Stimulated activated CD4-positive, alpha-beta T cell treated with anti-CD3 and anti-CD28 coated beads, Interleukin-1b, Interleukin-23, amount 100 ng/mL, for 24 hours (primary cell): ENCODE measurements at places on chromosomes 4 and X.

DNA sequence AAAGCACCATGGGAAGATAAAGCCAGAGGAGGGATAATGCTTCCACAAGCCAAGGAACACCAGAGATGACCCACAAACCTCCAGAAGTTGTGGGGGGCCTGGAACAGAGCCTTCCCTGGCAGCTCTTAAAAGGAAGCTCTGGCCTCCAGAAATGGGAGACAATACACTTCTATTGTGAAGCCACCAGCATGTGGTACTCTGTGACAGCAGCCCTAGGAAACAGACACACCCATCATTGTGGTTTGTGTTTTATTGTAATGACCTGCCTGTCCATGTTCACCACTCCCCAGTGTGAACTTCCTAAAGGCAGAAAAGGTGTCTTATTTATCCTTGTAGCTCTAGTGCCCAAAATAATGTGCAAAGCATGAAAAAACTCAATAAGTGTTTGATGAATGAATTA, 264.1 kb upstream of the GATB start:
- DNase-seq, result no peak

DNA sequence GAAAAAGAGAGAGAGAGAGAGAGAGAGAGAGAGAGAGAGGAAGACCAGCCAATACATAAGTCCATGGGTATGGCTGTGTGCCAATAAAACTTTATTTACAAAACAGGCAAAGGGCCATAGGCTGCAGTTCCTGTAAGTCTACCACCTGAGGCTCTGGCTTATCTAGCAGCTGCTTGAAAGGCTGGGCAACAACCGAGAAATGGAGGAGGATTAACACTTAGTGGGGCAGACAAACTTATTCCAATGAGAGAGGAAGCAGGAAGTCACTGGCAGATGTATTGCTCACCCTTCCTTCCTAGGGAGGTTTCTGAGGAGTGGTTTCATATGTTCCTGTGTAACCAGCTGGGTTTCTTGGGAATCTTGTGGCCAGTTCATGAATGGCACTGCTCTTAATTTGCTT, 4.7 kb upstream of the GPR143 start:
- no peak for DNase-seq

DNA sequence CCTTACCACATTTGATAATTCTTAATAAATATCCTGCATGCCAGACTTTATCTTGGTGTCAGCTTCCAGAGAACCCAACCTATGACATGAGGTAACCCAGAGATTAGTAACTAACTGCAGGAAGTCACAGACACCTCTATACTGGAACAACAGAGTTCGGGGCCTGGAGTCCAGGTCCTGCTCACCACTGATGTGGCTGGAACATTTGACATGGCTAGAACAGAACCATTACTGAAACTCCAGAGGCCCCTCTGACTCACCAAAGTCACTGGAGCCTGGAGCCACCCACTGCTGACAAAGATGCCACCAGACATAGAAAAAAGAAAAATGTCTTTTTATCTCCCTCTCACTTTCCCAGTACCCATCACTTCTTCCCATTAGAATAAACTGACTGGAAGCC, 403.7 kb downstream of the MID1IP1 start:
- no peak for DNase-seq

GRCh38 chr4:27763830-27764525, 903.3 kb downstream of the STIM2 start:
- DNase-seq, result no peak

DNA sequence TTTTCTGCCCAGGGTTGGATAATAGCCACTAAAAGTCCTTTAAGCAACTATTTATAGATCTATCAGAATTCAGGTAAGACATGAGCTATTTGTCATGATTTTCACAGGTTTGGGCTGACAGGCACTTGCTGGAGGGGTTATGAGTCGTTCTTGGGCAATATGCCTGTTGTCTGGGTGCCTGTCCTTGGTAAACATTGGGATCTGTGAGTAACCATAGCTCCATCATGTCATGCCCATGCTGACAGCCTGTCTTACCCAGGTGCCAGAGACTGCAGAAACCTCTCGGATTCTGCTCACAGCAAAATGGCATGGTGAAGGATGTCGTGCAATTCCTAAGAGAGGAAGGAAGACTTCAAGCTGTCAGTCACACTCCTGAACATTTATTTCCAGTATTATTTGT, 116.0 kb upstream of the PUDP start:
- DNase-seq, result no peak

GRCh38 chr4:123972031-123972430, 575.4 kb downstream of the SPRY1 start:
- no peak for DNase-seq

- no peak for DNase-seq
Observed at GRCh38 chr4:138242834-138243156, 646 bp upstream of the SLC7A11 start.

DNA sequence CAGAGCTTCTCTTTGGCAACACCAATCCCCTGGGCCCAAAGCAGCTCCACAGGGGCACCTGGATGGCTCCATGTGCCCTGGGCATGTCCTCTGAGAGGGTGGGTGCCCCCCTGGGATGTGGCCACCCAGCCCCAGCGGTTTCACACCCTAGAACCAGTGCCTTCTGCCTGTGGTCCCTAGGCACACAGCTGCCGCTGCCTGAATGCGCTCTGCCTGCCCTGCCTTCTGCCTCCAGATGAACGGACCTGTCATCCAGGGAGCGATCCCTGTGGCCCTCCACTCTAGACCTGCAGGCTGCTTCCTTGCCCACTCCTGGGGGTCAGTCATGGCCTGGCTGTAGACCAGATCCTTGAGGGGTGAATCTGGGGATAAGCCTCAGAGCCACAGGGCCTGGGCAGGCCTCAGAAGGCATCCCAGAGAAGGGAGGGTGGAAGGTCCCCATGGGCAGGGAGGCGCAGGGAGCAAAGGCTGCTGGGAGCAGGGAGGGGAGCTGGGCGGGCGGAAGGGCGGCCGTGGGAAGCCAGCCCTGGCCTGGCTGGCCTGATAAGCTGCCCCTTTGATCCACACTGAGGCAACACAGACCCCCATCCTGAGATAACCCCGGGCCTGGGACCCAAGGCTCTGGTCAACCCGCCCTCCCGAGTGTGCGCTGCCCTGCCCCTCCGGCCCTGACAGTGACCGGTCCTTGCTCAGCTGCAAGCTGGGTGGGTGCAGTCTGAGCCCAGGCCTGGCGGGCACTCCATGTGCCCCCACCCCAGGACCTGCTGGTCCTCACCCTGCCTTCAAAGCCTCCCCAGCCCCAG, 8.1 kb upstream of the FGFR3 start:
- no peak for DNase-seq

DNA sequence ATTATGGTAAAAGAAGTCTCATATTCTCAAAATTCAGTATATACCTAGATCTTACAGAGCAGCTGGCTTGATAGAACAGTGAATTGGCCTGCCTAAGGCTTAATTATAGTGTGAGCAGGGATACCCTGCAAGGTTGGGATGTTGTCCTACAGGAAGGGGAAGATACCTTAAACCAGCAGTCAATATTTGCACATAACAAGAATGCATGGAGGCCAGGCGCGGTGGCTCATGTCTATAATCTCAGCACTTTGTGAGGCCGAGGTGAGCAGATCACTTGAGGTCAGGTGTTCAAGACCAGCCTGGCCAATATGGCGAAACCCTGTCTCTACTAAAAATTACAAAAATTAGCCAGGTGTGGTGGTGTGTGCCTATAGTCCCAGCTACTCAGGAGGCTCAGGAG, 58.7 kb upstream of the ABCG2 start:
- no peak for DNase-seq

GRCh38 chrX:44915361-44915868, 42.4 kb downstream of the KDM6A start:
- no peak for DNase-seq

- DNase-seq, result no peak
Observed at GRCh38 chrX:136021160-136021559, 35.9 kb downstream of the SLC9A6 start.

DNA sequence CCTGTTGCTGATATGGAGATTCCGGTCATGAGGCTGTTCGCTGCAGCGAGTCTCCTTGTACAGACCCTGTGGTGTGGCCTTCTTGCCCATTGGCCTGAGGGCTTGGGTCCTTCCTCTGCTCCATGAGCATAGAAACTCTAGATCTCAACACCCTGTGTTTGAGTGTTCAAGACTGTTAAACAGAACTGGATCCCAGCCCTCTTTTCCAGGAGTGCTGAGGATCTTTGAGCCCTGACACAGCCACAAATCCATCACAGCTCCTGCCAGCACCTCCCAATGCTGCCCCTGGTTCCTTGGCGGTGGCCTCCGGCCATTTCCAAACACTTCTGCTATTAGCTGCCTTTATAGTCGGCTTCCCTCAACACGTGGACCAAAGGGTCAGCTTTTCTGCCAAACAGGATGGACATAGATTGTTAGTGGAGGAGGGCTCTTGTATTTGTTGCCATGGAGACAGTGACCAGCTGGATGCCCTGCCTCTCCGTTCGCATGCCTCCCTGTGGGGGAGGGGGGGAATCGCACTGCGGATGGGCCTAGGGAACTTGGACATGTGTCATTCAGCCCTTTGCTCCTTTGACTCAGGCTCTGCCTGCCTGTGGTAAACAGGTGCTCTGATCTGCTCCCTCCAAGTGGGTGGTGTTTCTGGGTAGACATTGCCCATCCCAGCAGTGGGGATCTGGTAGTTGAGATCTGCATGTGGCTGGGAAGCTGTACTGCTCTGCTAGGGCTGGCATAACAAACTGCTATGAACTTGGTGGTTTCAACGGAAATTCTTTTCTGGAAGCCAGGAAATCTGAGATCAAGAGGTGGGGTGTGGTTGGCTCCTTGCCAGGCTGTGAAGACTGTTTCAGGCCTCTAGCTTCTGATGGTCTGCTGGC, 6.9 kb upstream of the WDR1 start:
- DNase-seq, result no peak

DNA sequence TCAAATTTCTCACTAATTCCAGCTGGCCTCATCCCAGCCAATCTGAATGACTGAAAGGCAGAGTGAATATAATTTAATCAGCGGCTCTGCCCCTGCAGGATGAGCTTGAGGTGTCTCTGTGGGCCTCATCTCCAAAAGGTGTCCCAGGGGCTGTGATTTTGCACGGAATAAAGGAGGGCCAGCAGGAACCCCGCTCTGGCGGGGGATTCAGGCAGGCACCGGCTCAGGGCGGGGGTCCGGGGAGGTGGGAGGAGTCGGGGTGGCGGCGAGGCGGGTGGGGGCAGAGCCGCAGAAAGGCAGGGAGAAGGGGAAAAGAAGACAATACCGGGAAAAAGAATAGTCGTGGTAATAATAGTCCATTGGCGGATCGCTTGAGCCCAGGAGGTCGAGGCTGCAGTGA, 16.0 kb upstream of the ERCC6L start:
- DNase-seq, result no peak

DNA sequence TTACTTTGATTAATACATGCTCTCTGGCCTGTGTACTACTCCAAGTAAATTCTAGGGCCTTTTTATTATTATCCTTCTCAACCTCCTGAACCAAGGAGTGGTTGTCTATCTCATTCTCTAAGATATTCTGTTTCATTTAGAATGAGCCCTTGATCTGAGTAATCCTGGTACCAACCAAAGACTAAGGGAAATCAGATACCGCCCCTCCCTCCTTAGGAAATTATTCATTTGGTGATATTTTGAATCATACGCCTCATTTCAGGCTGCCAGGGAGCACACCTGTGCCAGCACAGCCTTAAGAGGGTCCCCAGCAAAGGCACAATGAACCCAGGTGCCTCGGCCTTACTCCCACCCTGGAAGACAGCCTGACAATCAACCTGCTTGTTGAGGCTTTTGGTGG, 73.2 kb upstream of the STARD8 start:
- no peak for DNase-seq

GRCh38 chr4:86496094-86497080, 97.7 kb upstream of the PTPN13 start:
- peak; percentile 2 for DNase-seq

DNA sequence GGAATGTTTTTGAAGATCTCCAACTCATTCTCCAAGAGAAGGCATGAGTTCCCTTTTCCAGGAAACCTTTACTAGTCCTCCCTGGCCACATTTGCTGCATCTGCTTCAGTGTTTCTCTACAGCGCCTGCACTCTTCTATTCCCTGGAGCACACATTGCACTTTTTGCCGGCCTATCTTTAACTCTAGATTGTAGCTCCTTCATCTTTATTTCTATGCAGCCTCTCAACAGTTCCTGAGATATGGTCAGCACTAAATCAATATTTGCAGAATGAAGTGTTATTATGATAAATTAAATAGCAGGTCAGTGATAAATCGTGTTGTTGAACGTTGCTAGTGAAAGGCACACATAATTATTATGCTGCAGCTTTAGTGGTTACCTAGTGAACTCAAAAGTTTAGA, 88.3 kb downstream of the VCX3A start:
- DNase-seq, result no peak
